ENCODE measurements at places on chromosomes 12 and 14.

- no peak for DNase-seq
Measured at GRCh38 chr12:49950273-49951251, at the start of gene AQP2. AQP2 (plus strand) TSS chr12:49950737; CDS start chr12:49950831, 94 bp downstream.

DNA sequence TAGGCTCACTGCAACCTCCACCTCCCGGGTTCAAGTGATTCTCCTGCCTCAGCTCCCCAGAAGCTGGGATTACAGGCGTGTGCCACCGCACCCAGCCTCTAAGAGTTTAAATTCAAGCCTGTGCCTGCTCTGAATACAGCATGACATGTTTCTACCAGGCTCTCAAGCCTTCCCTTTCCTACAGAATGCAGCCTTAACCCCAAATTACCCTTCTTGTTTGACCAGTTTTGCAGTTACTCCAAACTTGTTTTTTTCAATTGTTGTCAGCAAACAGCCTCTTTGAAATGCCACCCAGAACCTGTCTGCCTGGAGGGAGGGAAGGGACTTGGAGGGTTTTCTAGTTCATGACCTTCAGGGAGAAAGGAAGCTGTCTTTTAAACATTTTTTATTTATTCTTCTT, 15.4 kb downstream of the GLTP start:
- peak; percentile 48 for DNase-seq

GRCh38 chr12:3452348-3452747, 38.7 kb upstream of the PRMT8 start:
- DNase-seq = no peak

DNA sequence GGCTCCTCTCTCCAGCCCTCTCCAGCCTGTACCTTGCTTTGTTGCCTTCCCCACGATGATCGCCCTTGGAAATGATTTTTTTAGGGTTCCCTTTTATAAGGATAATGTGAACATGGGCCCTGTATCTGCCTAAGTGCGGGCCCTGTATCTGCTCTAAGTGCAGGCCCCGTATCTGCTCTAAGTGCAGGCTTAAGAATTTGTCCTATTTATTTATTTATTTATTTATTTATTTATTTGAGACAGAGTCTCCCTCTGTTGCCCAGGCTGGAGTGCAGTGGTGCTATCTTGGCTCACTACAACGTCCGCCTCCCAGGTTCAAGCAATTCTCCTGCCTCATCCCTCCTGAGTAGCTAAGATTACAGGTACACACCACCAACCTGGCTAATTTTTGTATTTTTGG, 22.5 kb downstream of the GALNT16 start:
- DNase-seq = no peak

DNA sequence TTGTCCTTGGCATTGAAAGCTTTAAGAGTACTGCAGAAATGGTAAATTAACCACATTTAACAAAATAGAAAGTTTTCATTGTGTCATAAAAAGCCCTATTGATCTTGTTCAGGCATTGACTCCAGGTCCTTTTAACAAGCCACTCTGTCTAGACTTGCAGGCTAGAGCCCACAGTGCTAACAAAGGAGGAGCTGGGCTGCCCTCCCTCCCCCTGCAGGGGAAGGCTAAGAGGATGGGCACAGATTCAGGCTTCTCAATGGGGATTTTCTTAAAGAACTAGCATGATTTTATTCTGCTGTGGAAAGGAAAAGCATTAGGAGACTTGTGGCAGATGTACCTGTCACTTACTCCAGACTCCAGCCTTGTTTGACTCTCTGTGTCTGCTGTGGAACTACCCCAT, 463.6 kb downstream of the NRXN3 start:
- no peak for DNase-seq

DNA sequence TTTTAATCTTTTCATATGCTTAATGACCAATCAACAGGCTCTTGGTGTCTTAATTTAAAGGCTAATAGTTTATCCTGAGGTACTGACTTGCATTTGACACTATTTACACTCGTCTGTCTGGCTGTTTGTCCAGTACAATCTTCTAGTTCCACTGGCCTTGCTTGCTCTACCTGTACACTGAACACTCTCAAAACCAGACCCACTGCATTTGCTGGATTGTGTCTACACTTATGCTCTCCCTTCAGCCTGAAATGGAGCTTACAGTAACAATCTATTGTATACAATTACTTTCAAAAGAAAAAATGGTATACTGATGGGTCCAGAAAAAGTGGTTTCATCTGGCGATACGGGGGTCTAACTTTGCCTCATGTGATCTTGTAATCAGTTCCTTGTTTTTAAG, 2.3 kb upstream of the ACSS3 start:
- no peak for DNase-seq

DNA sequence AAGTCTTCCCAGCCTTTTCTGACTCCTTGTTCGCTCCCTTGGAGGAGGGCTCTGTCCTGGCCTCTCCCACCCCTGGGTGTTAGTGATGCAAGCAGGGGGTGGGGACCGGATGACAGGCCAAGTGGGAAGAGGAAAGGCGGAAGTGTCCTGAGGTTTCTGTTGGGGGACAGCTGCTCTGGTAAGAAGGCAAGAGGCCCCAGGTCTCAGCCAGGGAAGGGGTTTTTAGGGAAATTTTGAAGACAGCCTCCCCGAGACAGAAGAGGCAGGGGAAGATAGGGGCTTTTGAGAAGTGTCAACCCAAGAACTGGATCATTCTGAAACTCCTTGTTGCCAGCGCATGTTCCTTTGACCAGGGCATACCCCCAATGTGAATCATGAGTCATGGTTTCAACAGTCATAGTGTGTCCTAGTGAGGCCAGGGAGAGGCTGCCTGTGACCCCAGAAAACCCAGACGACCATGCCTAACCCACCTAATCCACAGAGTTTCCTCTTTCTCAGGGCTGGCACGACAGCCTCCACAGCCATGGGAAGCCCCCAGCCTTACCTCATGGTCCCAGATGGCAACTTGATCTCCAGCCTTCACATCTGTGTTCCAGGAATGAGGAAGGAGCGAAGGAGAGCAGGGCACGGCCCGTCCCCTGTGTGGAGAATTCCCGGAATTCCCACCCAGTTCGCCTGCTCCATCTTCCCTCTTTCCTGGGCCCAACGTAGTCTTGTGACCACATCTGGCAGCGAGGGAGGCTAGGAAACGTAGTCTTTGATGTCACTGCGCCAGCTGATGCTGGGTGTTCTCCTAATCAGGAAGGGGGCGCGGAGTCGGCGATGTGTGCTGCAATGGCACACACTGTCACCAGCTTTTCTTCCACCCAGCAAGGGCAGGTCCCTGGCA, 4.9 kb upstream of the GPR132 start:
- no peak for DNase-seq

DNA sequence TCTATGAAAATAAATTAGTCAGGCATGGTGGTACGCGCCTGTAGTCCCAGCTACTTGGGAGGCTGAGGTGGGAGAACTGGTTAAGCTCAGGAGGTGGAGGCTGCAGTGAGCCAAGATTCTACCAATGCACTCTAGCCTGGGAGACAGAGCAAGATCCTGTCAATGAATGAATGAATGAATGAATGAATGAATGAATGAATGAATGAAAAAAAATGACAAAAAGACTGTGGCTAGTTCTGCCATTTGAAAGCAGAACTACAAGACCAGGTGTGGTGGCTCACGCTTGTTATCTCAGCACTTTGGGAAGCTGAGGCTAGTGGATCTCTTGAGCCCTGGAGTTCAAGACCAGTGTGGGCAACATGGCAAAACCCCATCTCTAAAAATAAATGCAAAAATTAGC, 32.2 kb upstream of the NPFF start:
- no peak for DNase-seq

GRCh38 chr12:98750511-98750910, 105.4 kb downstream of the APAF1 start:
- DNase-seq = no peak

DNA sequence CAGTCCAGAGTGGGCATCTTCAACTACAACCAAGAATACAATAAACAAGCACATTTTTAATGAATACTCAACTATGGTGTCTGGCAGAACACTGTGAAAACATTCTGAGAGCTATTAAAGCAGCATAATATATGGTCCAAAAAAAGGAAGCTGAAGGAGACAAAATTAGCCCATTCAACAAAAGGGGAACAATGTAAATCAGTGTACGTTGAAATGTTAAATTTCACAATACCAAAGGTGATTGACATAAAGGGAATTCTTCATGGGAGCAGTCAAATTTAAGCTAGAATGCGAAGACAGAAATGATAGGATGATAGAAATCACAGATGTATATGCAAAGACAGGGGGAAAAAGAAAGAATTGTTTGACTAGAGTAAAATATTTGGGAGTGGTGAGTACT, 41.3 kb upstream of the SYCP3 start:
- DNase-seq = no peak

DNA sequence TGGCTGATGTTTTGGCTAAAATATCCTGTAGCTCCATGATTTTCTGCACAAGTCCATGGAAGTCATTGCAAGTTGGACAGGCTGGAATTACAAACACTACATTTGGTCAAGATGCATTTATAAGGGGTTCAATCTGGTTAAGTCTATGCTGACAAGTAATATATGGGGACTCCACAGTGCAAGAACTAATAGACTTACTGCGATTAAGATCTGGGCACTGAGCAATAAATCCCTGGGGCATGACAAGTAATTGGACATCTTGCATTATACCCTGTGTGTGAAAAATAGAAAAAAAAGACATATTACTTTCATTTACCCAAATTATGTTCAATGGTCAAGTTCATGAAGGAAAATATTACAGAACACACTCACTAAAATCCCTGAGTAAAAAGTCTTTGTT, 99.1 kb downstream of the NELL2 start:
- DNase-seq = no peak

DNA sequence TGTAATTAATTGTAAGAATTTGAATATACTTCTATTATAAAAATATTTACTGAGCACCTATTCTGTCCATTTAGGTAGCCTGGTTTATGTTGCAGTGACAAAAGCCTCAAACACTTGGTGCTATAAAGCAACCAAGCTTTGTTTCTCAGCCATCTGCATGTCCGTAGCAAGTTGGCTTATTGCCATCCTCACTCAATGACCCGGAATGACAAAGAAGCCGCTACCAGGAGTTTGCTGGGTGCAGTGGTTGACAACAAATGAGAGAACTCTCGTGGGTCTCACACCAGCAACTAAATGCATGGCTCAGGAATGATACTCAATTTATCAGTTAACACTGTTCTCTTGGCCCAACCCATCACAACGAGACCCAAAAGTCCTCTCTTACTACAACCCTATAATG, 553.1 kb downstream of the DIO2 start:
- DNase-seq = peak; percentile 11

DNA sequence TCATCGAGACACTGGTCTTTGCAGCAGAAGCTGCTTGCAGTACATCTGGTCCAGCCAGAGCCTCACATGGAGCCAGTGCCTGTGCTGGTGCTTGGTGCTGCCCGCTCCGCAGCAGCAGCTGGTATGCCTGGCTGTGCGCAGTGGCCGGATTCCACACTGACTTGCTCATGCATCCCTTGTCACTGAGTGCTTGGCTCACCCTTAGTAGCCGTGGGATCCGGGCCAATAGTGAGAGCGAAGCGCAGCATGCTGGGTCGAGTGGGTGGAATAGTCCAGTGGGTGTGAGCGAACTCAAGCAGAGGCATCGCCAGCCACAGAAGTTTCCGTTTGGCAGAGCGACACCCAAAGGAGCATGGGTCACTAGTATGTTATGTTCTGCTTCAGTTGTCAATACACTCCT, 10.1 kb upstream of the FBXO33 start:
- no peak for DNase-seq

Measured in eye (tissue), 1 donor.